Activated CD4-positive, alpha-beta T cell treated with anti-CD3 and anti-CD28 coated beads for 24 hours (primary cell): ENCODE measurements at places on chromosomes 4 and X.

DNA sequence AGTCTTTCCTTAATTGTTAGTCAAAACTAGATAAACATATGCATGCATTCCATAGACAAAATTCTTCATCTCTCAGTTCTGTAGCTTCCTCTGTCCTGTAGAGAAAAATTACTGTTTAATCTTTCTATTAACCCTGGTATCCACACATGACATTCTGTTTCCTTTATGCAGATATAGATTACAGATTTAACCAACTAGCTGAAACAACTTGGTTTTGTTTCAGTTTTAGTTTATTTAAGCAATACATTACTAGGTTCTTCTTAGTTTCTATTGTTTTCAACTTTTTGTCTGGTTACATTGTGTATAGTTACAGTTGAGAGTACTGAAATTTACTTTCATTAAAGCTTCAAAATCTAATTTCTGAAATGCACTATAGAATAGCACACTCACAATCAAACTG lies 933.9 kb upstream of the EPHA5 start:
- no peak for DNase-seq

DNA sequence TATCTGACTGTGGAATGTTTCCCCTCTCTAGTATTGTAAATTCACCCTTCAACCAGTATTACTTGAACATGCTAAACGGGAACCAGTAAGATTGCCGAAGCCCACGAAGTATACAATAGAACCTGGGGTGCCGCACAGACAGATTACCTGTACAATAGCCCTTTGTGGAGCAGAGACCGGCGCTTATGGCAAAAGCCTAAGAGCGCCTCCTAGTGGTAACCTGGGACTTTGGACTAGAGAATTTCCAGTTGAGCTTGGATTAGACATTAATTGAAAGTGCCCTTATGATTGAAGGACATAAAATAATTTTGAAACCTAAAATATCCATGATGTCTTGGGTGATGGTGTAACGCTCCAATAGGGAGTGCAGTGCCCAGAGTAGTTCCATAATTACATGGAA lies 14.1 kb downstream of the ZNF157 start:
- peak; percentile 70 for DNase-seq

GRCh38 chr4:153137159-153137558 lies 67.1 kb upstream of the TRIM2 start:
- no peak for DNase-seq

DNA sequence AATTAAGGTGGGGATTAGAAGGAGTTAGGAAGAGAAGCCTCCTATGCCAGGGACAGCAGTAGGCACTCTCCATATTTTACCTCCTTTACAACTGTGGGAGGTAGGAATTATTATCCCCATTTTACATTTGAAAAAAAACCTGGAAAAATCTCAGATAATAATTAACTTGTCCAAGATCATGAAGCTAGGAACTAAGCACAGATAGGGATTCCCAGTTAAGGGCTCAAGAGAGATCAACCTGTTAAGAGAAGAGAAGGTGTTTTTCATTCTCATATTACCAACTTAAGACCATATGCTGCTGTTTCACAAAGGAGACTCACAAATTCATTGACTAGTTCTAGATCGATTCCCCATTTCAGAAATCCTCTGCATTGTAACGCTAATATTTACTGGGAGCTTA lies 16.1 kb upstream of the FAM47E start:
- DNase-seq = no peak

DNA sequence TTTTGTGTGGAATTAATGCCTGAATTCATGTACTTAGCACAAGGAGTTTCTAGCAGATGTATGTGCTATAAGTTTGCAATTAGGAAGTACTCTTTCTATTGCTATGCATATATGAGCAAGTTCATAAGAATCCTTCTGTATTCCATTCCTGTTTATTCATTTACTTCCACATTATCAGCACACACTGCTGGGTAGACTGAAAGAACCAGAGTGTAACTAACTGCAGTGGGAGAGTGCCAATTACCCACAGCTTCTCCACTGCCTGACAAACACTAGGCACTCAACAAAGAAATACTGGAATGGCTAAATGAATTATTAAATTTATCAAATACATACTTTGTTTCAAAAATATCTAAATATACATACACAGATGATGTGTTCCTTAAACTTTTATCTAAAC lies 219.6 kb downstream of the CAMK2D start:
- DNase-seq = no peak

- DNase-seq = no peak
Observed at GRCh38 chr4:7968262-7968896, 28.7 kb upstream of the AFAP1 start.

DNA sequence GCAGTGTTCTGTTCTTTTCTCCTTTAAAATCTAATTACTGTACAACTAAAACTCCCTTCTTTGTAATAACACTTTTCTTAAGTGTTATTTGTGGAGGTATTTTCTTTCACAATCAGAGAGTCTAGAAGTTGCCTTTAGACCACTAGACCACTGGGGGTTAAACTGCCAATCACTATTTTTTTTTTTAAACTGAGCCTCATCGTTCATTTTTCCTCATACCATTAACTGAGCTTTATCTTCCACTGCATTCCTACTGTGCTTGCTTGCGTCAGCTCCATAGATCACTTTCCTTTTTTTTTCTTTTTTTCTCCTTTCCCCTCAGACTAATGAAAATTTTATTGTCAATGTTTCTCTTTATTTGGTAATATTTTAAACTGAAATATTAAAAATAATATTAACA lies 310.6 kb downstream of the PDHA2 start:
- no peak for DNase-seq

DNA sequence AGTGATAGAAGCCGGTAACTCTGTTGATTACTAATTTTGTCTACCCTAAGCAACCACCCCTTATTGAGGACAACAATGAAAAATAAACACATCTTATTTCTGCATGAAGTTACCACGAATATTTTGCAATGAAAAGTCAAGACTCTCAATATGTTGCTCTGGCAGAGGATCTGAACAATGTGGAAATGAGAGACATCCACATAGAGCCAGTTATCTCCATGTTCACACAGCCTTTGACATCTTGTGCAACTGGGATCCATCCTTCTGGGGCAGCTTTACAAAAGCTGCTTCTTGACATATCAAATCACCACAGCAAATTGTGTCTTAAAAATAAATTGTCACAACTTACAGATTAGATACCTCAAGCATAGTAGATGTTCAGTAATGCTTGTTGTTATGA lies 10.2 kb downstream of the EDNRA start:
- DNase-seq = no peak

DNA sequence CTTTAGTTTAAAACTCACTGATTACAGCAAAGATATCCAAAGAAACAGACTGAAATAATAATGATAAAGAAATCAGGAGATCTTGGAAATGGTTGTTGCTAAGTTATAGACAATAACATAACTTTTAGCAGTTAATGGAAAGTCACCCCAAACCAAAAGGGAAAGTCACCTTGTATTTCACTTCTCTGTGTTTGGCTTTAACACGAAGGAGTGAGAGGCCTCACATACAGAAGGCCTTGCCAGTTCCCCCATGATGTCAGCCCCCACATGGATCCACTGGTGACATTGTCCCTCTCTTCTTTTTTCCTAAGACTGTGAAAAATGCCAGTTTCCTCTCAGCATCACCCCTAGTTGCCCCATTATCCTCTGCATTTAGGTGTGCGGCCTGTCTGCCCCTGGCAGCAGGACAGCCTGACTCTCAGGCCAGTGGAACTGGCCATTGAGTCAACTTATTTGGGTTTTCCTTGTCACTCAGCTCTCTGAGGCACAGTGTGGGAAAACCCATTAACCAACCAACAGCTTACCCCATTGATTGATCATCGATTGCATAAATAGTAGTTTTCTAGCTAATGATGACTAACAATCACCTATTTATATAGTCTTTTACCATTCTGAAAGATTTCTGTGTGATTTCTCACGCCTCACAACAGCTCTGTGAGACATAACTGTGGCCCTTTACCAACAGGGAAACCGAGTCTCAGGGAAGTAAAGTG lies 308.1 kb downstream of the PTTG2 start:
- DNase-seq = no peak

DNA sequence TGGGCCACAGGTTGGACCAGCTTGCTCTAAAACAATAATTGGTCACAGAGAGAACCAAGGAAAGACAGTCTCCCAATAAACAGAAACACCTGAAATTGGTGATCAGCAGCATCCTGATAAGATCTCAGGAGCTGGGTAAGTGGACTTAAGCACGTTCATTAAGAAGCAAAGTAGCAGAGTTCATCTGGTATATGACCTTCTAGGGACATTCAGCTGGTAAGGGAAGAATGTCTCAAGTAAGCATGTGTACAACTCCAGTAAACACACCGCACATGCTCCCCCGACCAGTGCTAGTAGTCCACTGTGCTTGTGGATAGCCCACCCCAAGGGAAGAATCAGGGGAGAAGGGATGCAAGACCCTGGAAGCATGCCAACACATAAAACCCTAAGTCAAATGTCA lies 216.9 kb downstream of the EPHA5 start:
- no peak for DNase-seq

DNA sequence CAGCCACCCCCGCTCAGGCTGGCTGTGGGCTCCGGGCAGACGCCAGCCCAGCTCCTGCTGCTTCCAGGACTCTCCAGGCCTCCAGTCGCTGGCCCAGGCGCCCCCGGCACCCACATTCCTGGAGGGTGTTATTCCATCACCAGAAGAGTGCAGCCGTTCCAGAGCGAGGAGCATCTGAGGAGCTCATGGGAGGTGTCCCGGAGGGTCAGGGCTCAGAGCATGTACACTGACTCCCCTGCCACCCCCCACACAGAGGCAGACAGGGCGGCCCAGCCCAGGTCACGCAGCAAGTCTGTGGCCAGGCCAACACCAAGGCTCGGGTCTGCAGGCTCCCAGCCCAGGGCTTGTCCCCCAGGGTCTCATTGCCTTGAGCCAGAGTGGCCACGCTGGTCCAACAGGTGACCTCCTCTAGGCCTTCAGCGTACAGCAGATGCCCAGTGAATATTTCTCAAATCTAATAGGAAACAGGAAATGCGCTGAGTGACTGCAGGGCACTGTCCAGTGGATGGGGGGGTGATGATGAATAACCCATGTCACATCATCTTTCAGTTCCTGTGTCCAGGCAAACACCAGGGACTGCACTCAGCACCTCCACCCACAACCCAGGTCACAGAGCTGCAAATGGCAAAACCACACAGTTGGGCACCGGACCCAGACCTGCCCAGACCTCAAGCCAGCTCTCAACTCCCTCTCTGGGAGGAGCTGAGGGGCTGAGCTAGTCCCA lies 37.2 kb downstream of the ABLIM2 start:
- DNase-seq = no peak

DNA sequence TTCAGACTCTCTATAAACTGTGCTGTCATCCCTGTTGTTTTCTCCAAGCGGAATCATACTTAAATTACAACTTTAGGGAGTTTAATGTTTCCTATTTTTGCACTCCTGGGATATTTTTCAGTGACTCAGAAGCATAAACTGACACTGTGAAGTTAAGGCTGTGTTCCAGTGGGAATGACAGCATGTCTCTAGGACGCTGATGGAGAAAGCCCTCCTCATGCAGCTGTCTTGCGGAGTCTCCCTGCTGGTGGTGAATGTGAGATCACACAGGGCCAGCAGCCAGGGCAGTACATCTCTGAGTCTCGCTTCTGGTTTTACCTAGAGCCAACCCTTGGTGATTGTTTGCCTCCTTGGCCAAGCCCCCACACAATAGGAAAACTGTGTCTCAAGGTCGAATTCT lies 53.3 kb downstream of the NFKB1 start:
- no peak for DNase-seq

DNA sequence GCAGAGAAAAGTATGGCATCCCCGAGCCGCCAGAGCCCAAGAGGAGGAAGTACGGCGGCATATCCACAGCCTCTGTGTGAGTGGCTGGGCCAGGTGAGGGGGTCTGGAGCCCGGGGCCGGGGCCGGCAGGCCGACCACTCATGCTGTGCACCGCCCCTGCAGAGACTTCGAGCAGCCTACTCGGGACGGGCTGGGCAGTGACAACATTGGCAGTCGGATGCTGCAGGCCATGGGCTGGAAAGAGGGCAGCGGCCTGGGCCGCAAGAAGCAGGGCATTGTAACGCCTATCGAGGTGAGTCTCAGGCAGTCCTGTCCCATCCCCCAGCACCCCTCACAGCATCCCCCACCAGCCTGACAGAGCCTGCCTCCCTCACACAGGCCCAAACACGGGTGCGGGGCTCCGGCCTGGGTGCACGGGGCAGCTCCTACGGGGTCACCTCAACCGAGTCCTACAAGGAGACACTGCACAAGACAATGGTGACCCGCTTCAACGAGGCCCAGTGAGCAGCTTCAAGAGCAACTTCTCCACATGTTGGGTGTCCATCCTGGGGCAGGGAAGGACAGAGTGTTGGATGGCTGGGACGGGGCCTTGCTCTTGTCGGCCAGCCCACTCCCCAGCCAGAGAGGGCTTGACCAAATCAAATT lies 7.4 kb upstream of the UBA1 start:
- no peak for DNase-seq

GRCh38 chr4:69546134-69546765 lies 50.5 kb upstream of the UGT2B4 start:
- no peak for DNase-seq

DNA sequence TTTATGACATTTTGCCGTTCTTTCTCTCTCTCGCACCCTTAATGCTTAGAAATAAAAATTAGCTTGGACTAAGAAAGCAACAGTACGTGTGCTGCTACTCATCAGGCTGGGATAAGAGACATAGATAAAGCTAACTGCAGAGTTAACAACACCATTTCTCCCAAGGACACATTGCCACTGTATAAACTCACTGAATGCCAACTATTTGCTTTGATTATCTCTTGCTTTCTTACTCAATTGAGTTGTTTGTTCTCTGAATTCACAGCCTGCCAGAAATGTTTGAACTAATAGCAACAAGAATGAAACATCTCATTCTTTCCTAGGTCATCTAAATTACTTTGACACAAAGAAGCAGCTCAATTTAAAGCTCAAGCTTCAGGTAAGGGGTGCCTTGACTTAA lies 34.6 kb downstream of the F8 start:
- DNase-seq = no peak

GRCh38 chr4:56745042-56745441 lies 63.9 kb upstream of the HOPX start:
- DNase-seq = no peak

GRCh38 chr4:147833254-147833653 lies 101.4 kb downstream of the ARHGAP10 start:
- no peak for DNase-seq

DNA sequence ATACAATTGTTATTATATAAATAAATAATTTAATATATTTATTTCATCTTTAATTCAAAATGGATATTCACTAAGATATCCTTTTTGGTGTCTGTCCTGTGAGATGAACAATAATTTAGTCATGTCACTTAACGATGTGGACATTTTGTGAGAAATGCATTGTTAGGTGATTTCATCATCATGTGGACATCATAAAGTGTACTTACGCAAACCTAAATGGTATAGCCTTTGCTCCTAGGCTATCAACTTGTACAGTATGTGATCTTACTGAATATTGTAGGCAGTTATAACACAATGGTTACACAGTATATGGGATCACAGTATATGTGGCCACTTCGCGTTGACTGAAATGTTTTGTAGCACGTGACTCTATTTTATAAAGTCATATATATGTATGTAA lies 20.2 kb upstream of the CHRNA9 start:
- no peak for DNase-seq
